Activated T-helper 1 cell treated with anti-CD3 and anti-CD28 coated beads, Interleukin-12 subunit alpha, Interleukin-12 subunit beta, Interleukin-2, Interleukin-4 antibody, amounts not matched to agents 30 ng/mL and 10 ng/mL and 1 ng/mL, durations not matched to agents 14 hours and 24 hours and 36 hours (primary cell): ENCODE measurements at places on chromosomes 5 and 9.

DNA sequence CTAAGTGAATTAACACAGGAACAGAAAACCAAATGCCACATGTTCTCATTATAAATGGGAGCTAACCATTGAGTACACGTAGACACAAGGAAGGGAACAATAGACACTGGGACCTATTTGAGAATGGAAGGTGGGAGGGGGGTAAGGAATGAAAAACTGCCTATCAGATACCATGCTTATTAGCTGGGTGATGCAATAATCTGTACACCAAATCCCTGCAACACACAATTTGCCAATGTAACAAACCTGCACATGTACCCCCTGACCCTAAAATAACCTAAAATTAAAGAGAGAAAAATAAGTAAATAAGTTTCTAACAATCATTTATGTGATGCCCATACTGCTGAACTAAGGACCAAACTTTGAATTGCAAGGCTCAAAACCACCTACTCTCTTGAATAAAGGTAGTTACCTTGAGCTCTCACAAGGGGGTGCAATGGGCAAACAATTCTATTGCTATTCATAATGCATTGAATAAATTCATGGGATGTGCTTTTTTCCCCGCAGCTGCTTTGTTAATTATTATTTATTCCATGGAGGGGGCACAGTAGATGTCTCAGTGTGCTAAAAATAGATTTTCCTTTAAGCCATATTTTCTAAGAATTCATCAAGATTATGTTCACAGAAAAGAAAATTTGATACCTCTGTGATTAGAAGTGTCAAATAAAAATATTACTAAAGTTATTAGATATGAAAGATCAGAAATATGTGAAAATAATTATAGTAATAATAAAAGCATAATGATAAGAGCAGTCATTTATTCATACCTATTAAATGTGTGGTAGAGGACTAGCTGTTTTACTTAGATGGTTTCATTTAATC, 76.2 kb upstream of the PTPN3 start:
- no peak overlapping the region for H3K27ac ChIP-seq
- peaks cover 19% of the 10 kb centered on the region for H3K27me3 ChIP-seq
- no peak overlapping the region for H3K4me3 ChIP-seq
- DNase-seq: peak; percentile 14
- H3K36me3 ChIP-seq: no peaks in the 10 kb centered on the region

DNA sequence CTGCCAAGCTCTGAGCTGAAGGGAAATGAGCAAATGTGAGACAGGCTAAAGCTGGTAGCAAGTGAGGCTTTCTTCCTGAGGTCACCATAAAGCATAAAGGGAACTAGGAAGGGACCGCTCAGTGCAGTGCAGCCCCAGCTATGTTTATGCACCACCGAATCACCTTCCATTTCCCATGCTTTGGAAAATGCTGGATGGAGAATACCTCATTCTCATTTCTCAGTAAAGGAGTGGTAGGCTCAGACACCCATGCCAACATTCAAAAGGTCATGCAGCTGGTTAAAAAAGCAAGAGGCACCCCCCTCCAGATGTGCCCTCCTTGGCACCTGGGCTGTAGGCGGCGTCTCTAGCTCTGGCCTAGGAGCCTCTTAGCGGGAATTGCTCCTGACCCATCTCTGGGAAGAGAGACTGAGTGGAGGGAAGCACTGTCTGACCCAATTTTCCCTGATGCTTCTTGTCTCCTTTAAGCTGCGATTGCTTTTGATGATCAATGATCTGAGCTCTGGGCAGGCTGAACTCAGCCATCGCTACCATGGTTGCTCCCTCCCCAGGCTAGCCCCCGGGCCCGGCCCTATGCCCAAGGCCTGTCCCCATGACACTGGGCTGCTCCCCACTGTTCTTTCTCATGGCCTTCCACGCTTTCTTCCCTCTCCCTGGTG, 58.7 kb downstream of the ZNF354C start:
- no peak overlapping the region for H3K27ac ChIP-seq
- no peaks in the 10 kb centered on the region for H3K4me1 ChIP-seq
- no peak for DNase-seq
- H3K4me3 ChIP-seq: no peak overlapping the region

DNA sequence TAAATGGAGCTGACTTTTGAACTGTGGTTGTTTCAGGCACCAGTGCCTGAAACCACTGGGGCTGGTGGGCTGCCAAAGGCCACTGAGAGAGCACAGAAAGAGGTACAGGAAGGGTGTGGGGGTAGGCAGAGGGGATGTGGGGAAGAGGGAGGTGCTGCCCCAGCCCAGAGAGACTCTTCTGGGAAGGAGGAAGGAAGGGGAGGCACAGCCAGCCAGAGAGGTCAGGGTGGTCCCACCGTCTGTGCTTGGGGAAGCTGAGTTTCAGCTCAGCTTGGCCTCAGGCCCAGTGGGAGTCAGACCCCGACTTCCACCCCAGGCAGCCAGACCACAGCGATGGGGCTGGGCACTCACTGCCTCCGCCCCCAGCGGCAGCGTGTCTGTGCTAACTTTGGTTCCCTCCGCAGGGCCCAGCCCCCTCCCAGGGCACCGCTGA, 8.6 kb upstream of the PHYKPL start:
- peak overlapping the region; percentile 74 for H3K4me3 ChIP-seq
- no peaks in the 10 kb centered on the region for H3K36me3 ChIP-seq
- DNase-seq: no peak
- H3K27me3 ChIP-seq: no peaks in the 10 kb centered on the region
- H3K27ac ChIP-seq: peak overlapping the region; percentile 85

DNA sequence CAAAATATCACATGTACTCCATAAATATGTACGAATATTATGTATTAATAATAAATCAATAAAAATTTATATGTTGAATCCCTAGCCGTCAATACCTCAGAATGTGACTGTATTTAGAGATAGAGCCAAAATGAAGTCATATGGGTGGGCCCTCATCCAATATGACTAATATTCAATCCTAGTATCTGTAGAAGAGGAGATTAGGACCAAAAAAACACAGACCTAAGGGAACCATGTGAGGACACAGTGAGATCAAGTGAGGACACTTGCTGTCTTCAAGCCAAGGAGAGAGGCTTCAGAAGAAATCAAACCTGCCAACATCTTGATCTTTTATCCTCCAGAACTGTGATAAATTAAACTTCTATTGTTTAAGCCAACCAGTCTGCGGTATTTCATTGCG, 3.7 kb upstream of the AMACR start:
- H3K27me3 ChIP-seq: no peaks in the 10 kb centered on the region
- DNase-seq: no peak
- H3K27ac ChIP-seq: no peak overlapping the region
- peaks cover 4% of the 10 kb centered on the region for H3K36me3 ChIP-seq
- H3K4me3 ChIP-seq: no peak overlapping the region

DNA sequence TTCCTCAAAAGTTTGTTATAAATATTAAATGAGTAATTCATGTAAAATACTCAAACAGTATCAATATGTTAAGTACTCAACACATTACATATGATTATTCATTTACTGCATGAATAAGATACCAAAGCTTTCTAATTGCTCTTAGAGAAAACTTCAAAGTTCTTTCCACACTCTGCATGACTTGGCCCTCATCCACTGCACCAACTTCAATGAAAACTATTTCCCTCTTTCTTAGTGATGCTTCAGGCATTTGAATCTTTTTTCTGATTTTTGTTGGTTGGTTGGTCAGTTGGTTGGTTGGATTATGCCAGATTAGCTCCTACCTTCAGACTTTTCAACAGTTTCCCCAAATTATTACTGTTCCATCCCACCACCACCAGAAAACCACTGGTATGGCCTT, 314.7 kb upstream of the RGMB start:
- no peaks in the 10 kb centered on the region for H3K27me3 ChIP-seq
- H3K4me3 ChIP-seq: no peak overlapping the region
- H3K36me3 ChIP-seq: no peaks in the 10 kb centered on the region
- DNase-seq: no peak
- no peaks in the 10 kb centered on the region for H3K4me1 ChIP-seq

GRCh38 chr5:179765400-179765799, 28.4 kb upstream of the LTC4S start:
- H3K4me1 ChIP-seq: peaks cover 39% of the 10 kb centered on the region
- no peak for DNase-seq
- no peak overlapping the region for H3K4me3 ChIP-seq
- no peaks in the 10 kb centered on the region for H3K27me3 ChIP-seq
- peak overlapping the region; percentile 58 for H3K27ac ChIP-seq
- H3K36me3 ChIP-seq: peaks cover 11% of the 10 kb centered on the region

DNA sequence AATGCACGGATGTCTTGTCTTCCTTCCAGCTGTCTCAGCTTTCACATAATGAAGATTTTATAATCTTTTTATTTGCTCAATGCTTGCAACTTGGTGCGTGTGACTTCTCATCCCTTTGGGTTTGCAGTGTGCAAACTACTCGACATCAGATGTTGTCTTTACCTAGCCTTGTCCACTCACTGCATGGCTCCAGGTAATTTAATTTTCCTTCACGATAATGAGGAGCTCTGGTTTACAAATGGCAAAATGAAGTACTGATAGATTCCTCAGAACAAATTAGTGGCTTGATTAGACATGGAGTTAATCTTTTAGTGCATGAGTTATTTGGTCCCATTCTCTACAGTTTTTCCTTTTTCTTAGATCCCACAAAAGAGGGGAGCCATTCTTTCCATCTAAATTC, 603.0 kb downstream of the CCDC171 start:
- H3K36me3 ChIP-seq: no peaks in the 10 kb centered on the region
- peaks cover 5% of the 10 kb centered on the region for H3K27me3 ChIP-seq
- H3K4me3 ChIP-seq: no peak overlapping the region
- H3K4me1 ChIP-seq: peaks cover 4% of the 10 kb centered on the region
- DNase-seq: no peak

DNA sequence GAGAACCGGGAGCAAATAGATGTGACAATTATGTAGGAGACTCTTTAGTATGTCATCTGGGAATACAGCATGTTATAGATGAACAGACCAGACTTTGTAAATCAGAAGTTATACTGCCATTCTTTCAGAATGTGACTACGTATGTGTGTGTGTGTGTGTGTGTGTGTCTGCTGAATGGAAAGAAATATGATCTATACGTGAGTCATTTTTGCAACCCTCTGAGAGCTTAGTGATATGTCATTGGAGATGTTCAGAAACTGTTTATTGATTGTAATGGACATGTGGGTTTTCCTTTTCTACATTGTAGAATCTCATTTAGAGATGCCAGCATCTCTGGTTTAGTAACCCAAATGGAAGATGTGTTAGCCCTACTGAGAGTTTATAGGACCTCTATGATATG, 731.5 kb downstream of the TLE1 start:
- no peak for DNase-seq
- H3K4me1 ChIP-seq: no peaks in the 10 kb centered on the region
- no peaks in the 10 kb centered on the region for H3K27me3 ChIP-seq
- H3K27ac ChIP-seq: no peak overlapping the region
- no peak overlapping the region for H3K4me3 ChIP-seq

DNA sequence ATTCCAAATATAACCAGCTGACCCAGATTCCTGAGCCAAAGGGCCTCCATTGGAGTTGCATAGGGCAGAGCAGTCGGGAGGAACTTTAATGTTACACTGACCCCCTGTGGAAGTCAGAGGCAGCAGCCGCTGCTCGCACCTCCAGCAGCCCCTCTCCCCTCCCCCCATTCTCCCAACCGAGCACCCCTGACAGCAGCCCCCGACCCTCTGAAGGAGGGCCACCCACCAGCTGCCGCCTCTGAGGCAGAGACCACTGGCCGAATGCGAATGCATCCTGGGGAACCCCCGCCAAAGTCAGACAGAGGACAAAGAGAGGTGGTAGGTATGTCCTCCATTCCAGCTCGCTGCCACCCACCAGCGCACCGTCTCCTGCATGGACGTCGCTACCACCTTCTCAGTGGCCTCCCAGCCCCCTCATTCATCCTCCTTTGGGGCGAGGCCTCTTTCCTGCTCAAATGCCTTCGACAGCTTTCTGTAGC, 231.0 kb downstream of the CDK5RAP2 start:
- H3K27ac ChIP-seq: no peak overlapping the region
- no peak for DNase-seq
- no peak overlapping the region for H3K4me3 ChIP-seq
- peaks cover 3% of the 10 kb centered on the region for H3K27me3 ChIP-seq
- H3K4me1 ChIP-seq: no peaks in the 10 kb centered on the region
- no peaks in the 10 kb centered on the region for H3K36me3 ChIP-seq

DNA sequence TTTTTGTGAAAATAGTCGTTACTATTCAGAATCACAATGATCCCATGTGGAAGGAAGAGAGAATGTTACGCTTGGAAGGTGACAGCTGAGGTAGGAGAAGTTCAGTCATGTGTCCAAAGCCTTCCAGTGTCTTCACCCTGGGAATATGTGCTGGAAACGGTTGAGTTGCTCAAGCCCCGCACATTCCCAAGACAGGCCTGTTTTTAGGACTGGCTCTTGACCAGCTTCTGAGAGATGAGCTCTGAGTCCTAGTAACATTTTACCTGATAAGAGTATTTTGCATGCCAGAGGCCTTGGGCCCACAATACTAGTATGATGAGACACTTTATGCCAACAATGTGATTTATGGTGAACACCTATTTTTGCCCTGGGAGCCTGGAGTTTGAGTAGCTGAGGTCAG, 101.7 kb downstream of the LMNB1 start:
- no peaks in the 10 kb centered on the region for H3K4me1 ChIP-seq
- H3K27me3 ChIP-seq: no peaks in the 10 kb centered on the region
- no peak for DNase-seq
- H3K27ac ChIP-seq: no peak overlapping the region
- no peak overlapping the region for H3K4me3 ChIP-seq

DNA sequence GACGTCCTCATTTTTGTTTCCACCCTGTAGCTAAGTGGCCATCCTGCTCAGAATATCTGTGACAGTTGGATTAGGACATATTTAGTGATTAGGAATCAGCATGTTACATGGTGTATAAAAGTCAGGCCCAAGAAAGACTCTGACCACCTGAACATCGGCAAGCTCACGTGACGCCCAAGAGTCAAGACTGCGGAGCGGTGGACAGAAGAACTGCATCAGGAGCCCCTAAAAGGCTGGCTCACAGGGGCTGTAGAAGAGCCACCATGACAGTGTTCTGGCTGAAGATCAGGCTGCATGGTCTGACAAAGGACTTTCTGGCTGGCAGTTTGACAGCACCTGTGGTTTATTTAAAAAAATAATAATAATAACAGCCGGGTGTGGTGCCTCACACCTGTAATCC, 185.3 kb downstream of the AUH start:
- peak overlapping the region; percentile 96 for H3K27ac ChIP-seq
- H3K4me3 ChIP-seq: no peak overlapping the region
- H3K36me3 ChIP-seq: peaks cover 17% of the 10 kb centered on the region

- no peak overlapping the region for H3K4me3 ChIP-seq
- peaks cover 5% of the 10 kb centered on the region for H3K4me1 ChIP-seq
- no peak for DNase-seq
- no peak overlapping the region for H3K27ac ChIP-seq
- H3K27me3 ChIP-seq: peaks cover 5% of the 10 kb centered on the region
- no peaks in the 10 kb centered on the region for H3K36me3 ChIP-seq
Measured at GRCh38 chr9:135287627-135288026, 192.0 kb upstream of the PPP1R26 start.
